ENCODE measurements at places on chromosomes 5 and 9.
A peak's percentile ranks its signal among the peaks of the same experiment; 100 is the strongest.

DNA sequence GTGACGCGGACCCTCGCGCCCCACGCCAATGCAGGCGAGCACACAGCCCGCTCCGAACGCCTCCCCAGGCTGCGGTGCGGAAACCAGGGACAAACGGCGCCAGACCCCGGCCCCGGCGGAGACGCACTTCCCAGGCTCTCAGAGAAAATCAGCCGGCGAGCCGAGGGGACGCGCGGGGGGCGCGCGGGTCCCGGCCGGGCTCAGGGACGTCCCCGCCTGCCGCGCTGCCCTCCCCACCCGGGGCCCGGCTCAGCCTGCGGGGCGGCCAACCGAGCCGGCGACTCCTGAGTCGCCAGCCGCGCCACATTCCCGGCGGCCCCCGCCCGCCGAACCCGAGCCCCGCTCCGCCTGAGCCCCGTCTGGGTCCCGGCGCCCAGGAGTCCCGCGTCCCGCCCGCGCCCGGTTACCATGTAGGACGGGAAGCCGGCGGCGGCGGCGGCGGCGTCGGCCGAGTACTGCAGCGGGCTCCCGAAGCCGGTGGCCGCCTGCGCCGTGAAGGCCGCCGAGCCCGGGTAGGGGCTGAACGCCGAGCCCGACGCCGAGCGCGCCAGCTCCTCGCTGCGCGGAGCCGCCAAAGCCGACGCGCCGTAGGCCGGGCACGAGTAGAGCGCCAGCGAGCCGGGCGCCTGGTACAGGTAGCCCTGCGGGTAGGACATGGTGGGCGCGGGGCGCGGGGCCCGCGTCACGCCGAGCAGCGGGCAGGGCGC, 566 bp downstream of the IRX2 start:
- peak; percentile 47 for DNase-seq

- DNase-seq = no peak
Measured at GRCh38 chr5:132021654-132022053, 10.2 kb upstream of the ACSL6 start.

- DNase-seq = no peak
Measured at GRCh38 chr9:117779760-117780159, 75.6 kb downstream of the TLR4 start.

- no peak for DNase-seq
Measured at GRCh38 chr5:77209495-77210090, 887 bp upstream of the PDE8B start.

GRCh38 chr9:2023532-2023931, 8.4 kb downstream of the SMARCA2 start:
- no peak for DNase-seq

GRCh38 chr5:90408571-90409317, 812 bp downstream of the CETN3 start:
- peak; percentile 62 for DNase-seq

DNA sequence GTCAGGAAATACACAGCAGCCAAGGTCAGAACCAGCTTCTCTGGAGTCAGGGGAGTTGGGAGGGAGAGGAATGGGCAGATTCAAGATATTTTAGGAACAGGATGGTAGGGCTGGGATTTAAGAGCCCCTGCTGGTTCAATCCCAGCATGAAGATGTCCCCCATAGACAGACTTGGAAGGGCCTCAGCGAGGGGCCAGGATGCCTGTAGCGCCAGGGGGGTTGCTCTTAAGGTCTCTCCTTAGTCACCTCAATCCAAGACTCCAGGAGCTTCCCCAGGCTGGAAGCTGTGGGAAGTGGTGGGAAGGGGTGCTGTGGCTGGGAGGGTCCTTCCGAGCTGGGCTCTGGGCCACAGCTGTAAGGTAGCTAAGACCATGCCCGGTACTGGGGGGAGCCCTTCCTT, 8.1 kb upstream of the TSPAN17 start:
- DNase-seq = no peak

DNA sequence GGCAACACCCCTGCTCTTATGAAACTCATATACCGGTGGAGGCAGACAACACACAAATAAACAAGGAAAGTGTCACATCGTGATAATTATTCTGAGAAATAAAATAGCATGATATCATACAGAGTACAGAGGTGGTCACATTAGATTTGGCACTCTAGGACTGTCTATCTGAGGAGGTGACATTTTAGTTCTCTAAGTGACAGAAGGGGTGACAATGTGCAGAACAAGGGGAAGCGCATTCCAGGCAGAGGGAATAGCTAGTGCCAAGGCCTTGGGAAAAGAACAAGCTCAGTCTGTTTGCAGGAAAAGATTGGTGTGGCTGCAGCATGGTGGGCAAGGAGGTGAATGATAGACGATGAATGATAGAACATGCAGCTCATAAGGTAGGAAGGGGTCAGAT, 12.7 kb upstream of the IRF1 start:
- DNase-seq = no peak

DNA sequence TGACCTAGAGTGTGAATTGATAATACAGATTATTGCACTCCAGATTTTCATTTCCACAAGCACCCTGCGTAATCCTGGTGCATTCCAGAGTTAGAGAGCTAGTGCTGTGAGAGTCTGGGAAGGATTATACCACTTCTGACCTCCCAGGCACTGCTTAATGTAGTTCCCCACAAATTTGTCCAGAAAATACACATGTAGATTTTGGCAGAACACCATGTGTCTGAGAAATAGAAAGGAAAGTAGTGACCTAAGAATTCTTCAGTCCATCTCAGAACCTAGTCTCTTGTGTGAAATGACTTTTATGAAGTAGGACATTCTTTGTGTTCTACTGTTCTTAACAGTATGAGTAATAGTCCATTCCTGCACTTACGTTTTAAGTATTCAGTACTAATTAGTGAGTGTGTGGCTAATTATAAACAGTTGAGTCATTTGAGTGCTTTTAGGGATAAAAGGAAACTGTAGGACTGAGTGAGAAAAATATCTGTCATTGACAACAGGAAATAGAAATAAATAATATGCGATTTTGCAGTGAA, 27.8 kb upstream of the PTPDC1 start:
- peak; percentile 49 for DNase-seq

GRCh38 chr5:157671592-157672330, 428 bp downstream of the C5orf52 start:
- DNase-seq = no peak

DNA sequence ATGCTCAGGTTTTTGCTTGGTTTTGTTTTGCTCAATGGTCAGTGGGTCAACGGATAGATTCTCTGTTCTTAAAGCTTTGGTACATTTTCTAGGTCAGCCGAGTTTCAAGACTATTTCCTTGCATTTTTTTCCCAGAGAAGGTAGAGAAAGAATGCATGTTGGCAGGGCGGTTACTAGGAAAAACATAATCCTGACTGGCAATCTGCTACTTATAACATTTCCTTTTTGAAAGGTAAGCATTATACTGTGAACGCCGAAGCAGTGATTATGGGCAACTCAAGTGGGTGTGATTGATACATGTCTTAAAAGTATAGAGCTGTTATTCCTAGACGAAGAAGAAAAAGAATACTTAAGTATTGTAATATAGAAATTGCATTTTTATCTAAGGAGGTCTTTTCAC, 273.2 kb downstream of the MAST4 start:
- DNase-seq = no peak

DNA sequence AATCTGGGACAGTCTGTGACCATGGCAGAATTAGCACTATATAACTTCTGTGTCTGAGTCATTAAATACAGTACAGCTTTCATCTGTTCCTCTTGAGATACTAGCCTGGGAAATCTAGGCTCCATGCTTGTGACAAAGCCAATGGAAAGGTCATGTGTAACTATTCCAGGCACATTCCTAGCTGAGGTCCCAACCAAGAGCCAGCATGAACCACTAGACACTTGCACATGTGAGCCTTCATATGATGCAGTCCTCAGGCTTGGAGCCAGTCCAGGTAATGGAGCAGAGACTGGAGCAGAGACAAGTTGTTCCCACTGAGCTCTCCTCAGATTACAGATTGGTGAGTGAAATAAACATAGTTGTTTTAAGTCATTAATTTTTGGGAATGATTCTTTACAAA, 412.4 kb upstream of the ZNF462 start:
- no peak for DNase-seq

DNA sequence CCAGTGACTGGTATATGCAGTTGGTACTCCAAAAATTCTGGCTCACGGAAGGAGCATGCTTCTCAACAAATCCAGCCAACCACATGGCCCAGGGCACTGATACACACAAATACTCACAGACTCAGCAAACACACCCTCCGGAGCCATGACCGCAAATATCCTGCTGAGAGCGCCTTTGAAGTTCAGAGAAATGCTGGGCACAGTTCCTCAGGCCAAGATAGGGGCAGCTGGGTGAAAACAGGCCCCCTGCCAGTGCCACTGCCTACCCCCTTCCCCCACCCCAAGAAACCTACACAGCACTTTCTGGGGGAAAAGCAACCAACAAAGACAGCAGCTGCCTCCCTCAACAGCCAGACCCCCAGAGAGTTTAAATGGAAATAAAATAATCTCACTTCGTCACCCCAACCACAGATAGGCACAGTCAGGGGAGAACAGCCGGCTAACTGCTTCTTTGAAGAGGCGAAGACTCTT, 120.0 kb downstream of the C5orf15 start:
- DNase-seq = peak; percentile 70

GRCh38 chr5:56712895-56713591, 102.3 kb upstream of the MAP3K1 start:
- no peak for DNase-seq

GRCh38 chr5:158644301-158644700, 455.4 kb downstream of the EBF1 start:
- no peak for DNase-seq

DNA sequence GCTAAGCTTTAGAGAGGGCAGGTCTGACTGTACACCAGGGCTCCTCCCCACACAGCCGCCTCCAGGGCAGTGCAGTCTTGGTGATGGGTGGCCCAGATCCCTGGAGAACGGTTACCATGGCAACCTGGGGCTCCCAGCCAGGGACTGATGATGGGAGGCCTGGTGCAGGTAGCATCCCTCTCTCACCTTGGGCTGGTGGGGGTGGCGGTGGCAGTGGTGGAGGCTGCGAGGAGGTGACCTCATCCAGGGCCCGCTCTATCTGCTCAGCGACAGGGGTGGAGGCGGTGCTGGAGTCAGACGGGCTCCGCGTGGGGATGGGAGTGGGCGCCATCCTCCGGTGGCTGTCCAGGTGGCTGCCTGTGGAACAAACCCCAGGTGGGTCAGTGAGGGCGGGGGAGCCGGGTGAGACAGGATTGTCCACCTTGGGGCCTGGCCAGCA, 12.3 kb downstream of the PRR7 start:
- no peak for DNase-seq

DNA sequence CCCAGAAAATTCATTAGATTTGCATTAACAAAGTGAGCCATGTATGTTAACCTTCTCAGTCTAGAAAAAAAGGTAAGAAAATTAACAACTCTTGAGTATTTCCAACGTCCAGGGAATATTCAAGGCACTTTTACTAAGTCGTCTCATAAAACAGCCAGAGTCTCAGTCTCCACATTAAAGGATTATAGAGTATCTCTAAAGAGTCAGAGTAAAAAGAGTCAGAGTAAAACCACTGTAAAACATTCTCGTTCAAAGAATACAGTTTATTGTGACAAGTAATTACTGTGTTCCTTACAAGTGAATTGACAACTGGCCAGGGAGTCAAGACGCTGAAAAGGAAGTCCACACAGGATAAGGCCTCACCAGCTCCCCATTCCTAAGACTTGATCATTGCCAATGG, 97.2 kb upstream of the ISL1 start:
- no peak for DNase-seq

DNA sequence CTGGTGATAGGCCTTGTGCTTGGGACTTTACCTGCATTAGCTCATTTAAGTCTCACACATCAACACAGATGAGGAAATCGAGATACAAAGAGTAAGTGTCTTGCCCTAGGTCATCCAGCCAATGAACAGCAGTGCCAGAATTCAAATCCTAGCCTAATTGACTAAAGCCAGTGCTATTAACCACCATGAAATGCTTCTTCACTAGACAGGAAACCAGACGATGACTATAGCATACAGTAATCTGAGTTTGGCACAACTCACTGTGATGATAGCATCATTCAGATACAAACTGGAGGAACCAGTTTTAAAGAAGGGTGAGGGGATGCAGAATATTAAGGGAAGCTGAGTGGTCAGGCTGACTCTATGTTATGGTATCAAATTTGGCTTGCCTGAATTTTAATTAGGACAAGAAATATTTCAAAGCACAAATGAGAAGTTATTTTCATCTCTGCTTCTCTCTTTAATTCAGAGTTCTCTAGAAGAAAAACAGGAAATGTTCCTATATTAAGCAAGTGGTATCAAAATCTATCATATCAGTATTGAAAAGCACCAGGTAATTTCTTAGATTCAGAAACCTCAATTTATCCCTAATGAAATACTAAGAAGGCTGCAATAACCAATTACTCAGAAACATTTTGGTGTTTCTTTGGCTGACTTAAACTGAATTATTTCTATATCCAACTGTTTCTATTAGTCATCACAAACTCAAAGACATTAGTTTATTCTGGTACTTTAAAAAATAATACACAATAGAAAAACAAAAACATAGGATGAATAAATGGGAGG, 147.0 kb upstream of the RASA1 start:
- peak; percentile 99 for DNase-seq

DNA sequence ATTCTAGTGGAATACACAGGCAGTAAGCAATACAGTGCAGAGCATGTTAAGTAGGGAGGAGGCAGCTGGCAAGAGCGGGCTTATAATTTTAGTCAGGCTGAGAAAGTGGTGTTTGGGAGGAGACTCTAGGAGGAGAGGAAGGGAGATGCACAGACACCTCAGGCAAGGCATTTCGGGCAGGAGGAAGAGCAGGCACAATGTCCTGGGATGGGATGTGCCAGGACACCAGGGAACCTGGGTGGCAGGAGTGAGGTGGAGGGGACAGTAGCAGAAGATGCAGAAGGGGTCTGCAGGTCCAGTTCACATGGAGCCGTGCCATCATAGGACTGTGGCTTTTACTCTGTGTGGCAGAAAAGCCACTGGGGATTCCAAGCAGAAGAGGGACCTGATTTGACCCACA, 143.7 kb upstream of the FSTL4 start:
- DNase-seq = no peak

- no peak for DNase-seq
Measured at GRCh38 chr9:95080961-95081647, 236.4 kb downstream of the FANCC start.

DNA sequence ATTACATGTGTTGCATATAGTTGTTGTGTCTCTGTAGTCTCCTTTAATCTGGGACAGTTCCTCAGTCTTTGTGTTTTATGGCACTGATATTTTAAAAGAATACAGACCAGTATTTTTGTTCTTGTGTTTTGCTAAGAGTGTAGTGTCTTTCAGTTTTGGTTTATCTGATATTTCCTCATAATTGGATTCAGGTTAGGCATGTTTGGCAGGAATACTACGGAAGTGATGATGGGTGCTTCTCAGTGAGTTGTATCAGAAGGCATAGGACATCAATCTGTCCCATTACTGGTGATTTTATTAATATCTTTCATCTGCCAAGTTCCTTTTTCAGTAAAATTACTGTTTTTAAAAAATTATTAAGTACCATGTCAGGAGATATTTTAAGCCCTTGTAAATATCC, 212.9 kb downstream of the ARHGEF28 start:
- DNase-seq = peak; percentile 58

GRCh38 chr5:154198611-154199230, 8.2 kb downstream of the GALNT10 start:
- peak; percentile 68 for DNase-seq

DNA sequence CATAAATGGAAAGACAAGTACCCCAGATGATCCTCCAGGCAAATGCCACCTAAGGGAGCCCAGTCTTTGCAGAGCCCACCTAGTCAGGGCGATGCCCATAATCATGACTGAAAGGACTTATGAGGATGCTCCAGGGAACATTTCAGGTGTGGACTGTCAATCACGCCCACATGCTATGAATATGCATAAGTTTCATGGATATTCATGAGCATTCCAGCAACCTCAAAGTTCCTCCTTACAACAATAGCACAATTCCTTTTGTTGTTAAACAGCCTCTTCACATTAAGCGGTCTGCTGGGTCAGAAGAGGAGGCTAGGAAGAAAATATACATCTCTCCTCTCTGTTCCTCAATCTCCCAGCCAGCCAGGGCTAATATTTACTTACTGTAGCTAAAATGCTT, 161.6 kb downstream of the C5orf15 start:
- DNase-seq = no peak

Data from epithelial cell of esophagus (primary cell).